ENCODE measurements at places on chromosomes 1 and 21.

DNA sequence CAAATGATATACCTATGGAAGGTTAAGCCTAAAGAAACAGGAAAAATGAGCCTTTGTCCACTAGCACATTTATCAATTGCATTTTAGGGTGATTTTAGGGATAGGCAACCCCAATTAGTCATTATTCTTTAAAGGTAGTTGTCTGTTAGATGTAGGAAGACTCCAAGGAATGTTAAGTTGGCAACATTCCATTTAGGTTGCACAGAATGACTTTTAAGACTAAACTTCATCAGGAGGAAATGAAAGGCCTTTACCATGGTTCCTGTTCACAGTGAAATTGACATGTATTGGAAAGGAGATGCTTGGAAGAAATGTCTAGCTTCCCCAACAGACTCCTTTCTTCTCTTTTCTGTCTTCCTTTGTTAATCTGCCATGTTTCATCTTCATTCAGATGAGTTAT lies 1.6 kb upstream of the APOBEC4 start:
- DNase-seq = no peak

GRCh38 chr1:220235462-220235861 lies 36.8 kb downstream of the RAB3GAP2 start:
- DNase-seq = no peak

GRCh38 chr1:112358061-112358770 lies 37.8 kb upstream of the CTTNBP2NL start:
- no peak for DNase-seq

DNA sequence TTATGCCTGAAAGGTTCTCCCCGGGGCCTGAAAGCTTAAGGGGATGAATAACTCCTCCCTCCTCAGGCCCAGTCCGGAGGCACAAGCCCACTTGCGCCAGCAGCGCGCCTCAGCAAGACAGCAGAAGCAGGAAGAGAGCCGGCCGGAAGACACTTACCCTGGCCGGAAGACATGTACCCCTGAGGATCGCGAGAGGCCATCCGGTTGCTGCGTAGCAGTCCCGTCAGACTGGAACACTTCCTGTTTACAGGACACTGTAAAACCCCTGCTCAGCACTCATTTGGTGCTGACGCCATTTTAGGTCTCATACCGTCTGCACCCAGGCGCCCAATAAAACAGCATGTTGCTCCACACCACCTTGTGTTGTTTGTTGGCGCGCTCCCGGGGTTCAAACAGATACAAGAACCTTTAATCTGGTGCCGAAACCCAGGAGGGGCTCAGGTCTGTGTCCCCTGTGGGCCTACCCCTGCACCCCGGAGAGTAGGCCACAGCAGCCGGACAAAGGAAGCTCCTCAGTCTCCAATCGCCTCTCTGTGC lies 30.3 kb downstream of the VN1R5 start:
- DNase-seq = no peak

DNA sequence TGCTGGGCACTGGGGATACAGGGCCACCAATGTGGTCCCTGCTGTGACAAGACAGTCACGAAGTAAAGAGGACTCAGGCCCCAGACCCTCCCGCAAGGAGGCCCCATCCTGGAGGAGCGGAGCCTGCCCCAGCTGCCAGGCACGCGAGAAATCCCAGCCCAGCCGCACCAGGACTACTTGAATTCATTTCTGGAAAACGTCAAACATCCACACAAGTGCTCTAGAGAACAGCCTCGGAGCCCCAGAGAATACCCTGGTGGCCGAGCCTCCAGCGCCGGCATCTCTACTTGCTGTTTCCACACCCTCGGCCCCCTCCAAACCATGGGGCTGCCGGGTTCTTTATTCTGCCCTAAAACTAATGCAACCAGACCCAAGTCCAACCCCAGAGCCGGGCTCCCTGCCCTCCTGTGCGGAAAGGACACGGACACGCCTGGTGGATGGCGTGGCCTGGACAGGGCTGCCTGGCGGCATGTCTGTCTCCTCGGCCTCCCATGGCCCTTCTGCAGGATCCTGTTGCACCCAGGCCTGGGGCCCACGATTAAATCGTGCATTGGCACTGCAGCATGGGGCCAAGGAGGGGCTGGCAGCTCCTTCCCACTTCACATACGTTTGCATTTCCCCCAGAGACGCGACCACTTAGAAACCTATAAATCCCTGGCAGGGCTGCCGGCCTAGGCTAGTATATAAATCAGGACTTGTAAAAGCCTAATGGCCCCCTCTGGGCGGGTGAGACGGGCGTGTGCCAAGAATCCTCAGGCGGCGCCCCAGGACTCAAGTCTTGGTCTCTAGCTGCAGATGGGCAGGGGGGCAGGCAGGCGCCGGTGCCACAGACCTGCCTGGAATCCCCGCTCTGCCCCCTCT lies 41.2 kb downstream of the DMRTB1 start:
- no peak for DNase-seq

DNA sequence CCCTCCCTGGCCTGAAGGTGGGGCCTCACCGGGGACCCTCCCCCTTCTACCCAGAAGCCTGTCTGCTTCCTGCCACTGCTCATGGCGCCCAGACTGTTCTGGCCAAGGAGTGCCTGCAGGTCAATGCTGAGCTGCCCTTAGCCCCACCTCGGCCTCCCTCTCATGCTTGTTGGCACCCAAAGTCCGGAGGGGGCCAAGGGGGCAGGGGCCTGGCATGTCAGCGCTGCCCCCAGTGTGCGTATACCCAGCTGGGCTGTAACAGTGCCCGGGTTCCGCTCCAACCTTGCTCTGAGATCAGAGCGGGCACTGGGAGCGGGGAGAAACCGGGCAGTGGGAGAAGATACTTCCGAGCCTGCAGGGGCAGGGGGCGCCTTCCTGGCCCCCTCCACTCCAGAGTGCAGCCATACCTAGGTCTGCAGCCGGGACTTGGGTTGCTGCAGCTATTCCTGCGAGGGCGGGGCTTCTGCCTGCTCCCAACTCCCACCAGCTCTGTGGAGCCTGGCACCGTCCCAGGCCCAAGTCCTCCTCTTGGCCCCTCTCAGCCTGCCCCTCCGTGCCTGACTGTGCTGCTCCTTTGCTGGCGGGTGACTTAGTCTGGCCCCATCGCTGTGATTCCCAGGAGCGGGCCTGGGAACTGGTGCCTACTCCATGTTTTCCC lies 21.4 kb upstream of the TGFB2 start:
- no peak for DNase-seq

DNA sequence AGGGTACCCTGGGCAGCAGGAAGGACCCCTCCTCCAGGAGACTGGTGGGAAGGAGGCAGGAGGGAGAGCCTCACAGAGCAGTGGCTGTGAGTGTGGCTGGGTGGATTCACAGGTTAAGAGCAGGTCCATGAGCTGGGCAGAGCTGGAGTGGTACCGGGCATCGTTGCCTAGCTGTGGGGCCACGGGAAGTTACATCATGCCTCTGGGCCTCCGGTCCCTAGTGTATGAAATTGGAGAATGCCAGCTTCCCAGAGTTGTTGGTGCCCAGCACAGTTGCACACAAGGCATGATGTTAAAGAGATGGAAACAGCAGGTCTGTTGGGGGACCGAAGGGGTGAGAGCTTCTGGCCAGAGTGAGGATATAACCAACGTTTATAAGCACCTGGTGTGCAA lies 18.5 kb downstream of the FOXO6 start:
- DNase-seq = no peak

DNA sequence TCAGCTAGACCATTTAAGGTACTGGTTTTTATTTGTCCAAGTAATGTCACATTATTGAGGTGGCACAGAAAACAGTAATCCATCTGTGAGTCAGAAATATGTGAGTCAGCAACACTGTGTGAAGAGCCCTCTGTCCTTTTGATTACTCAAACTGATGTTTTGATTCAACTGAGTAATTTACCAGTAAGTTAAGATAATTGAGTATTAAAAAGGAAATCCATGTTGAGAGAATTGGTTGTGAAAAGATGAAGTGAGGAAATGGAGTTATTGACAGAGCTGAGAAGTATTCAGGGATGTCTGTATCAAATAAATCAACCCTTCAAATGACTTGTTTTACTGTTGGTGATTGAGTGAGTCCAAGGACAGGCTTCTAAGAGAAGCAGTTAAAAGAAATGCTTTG lies 302.7 kb upstream of the SGIP1 start:
- no peak for DNase-seq

DNA sequence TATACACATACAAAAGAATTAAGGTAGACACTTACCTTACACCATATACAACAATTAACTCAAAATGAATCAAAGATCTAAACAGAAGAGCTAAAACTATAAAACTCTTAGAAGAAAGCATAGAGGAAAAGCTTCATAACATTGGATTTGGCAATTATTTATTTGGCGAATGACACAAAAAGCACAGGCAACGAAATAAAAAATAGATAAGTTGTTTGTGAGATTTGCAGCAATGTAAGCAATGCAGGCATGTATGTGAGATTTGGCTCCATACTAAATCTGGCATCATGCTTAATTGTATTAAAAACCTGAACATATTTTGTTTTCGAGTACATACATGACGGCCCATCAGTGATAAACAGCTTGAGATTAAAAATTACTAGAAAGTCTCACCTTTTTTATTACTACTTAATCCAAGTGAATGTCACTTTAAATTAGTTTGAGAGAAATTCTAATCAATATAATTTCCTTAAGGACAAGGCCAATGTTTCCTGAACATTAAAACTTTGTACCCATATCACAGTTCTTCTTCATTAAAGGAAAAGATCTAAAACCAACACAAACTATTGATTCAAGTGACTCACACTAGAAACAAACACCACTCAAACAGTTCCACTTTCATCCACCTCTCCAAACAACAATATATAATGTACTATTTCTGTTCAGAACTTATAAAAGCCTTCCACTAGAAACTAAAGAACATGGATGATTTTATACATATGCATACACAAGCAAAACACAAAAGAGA lies 23.1 kb upstream of the TMEM125 start:
- DNase-seq = no peak

DNA sequence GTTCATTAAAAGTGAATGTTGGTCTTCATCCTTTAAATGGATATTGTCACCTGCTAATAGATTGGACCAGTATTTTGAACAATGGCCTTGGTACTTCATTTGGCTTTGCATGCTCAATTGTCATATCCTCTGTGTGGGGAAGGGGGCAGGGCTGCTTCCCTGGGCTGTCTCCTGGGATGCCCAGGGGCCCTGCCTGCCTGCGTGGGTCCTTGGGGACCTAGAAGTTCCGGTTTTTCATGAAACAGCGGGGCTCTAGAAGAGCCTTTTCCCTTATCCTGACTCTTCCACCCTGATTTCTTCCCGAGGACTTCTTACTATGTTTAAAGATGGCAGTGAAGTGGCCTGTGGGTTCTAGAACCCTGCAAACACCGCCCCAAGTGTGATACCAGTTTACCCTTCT lies 97.5 kb downstream of the DISC1 start:
- no peak for DNase-seq

GRCh38 chr21:15592271-15592860 lies 137.4 kb upstream of the USP25 start:
- DNase-seq = no peak

- DNase-seq = no peak
Observed at GRCh38 chr1:230458509-230458908, 32.4 kb upstream of the PGBD5 start.

DNA sequence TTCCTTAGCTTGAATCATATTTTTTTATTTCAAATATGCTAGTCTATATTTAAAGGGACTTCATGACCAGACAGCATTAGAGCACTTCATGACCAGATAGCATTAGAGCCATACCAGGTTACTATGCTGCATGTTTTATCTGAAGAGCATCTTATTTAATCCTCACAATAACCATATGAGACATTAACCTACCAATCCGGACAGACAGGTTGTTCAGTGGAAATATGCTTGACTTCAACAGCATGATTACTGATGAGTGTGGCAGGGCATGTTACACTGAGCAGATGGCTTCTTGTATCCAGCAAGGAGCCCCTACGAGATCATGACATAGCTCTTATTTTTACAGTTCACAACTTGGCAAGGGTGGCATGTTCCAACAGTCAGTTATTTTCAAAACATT lies 85.0 kb upstream of the KCTD3 start:
- DNase-seq = no peak

Data from stimulated activated CD4-positive, alpha-beta T cell treated with anti-CD3 and anti-CD28 coated beads, Interleukin-1b, Interleukin-23, amount 100 ng/mL, for 1 hour (primary cell).